Esophagus muscularis mucosa (tissue), 4 donors: ENCODE measurements at places on chromosomes 7 and 10. TPM values are rescaled to one million over a fixed set of nuclear protein-coding genes. Genes with fewer than 3 reads are reported as not detected.

- no peaks in the 10 kb centered on the region for H3K36me3 ChIP-seq
- no peak overlapping the region for H3K27ac ChIP-seq
- no peaks in the 10 kb centered on the region for H3K4me1 ChIP-seq
- DNase-seq = no peak
These were observed 73.0 kb downstream of the ANLN start for GRCh38 chr7:36462551-36463137.

The UPK3B gene
- 0.75 TPM for total RNA-seq

GRCh38 chr7:36677769-36678437 lies 46.4 kb downstream of the AOAH start:
- H3K4me1 ChIP-seq = no peaks in the 10 kb centered on the region
- DNase-seq = no peak
- H3K27ac ChIP-seq = no peak overlapping the region

DNA sequence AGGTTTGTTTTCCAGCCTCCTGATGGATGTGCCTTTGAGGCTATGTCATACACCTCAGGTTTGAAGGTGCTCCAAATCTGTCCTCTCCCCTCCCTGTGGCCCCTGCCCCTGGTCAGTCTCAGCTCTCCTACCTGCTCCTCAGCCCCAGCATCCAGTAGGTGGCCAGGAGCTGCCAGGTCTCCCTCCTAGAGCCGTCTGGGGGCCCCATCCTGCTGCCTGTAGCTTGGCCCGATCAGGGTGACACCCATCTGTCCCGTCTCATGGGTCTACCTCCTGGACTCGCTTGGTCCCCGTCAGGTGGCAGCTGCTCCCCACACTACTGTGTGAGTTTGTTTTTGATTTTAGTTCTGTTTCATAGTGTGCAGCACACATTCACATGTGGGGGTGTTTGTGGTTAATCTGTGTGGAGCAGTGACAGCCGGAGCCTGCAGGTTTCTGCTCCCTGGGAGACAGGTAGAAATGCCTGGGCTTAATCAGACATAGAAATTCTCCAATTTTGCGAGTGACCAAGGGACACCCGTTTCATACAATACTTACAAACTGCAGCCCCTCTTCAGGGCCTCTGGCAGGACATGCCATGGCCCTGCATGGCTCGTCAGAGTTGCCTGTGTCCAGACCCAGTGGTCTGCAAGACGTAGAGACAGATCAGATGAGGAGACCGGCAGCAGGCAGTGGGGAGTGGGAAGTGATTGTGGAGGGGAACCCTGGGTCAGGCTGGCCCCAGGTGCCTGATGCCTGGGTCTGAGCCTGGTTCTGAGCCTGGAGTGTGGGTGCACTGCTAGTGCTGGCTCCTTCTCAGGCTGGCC lies 17.1 kb downstream of the ADCY1 start:
- H3K27ac ChIP-seq = no peak overlapping the region
- DNase-seq = no peak
- H3K4me1 ChIP-seq = no peaks in the 10 kb centered on the region
- no peaks in the 10 kb centered on the region for H3K36me3 ChIP-seq

GRCh38 chr10:121303287-121303890 lies 294.9 kb downstream of the FGFR2 start:
- no peaks in the 10 kb centered on the region for H3K36me3 ChIP-seq
- H3K4me3 ChIP-seq = no peak overlapping the region
- no peaks in the 10 kb centered on the region for H3K4me1 ChIP-seq
- no peaks in the 10 kb centered on the region for H3K27me3 ChIP-seq
- no peak for DNase-seq
- no peak overlapping the region for H3K27ac ChIP-seq

GRCh38 chr10:116747325-116747724 lies 5.0 kb upstream of the HSPA12A start:
- no peaks in the 10 kb centered on the region for H3K36me3 ChIP-seq
- H3K4me3 ChIP-seq = no peak overlapping the region
- no peak overlapping the region for H3K27ac ChIP-seq
- peaks cover 5% of the 10 kb centered on the region for H3K4me1 ChIP-seq
- H3K27me3 ChIP-seq = no peaks in the 10 kb centered on the region

- no peak overlapping the region for H3K4me3 ChIP-seq
- no peak for DNase-seq
- peaks cover 16% of the 10 kb centered on the region for H3K36me3 ChIP-seq
These were observed 13.4 kb downstream of the NUDT1 start for GRCh38 chr7:2255145-2256139.

DNA sequence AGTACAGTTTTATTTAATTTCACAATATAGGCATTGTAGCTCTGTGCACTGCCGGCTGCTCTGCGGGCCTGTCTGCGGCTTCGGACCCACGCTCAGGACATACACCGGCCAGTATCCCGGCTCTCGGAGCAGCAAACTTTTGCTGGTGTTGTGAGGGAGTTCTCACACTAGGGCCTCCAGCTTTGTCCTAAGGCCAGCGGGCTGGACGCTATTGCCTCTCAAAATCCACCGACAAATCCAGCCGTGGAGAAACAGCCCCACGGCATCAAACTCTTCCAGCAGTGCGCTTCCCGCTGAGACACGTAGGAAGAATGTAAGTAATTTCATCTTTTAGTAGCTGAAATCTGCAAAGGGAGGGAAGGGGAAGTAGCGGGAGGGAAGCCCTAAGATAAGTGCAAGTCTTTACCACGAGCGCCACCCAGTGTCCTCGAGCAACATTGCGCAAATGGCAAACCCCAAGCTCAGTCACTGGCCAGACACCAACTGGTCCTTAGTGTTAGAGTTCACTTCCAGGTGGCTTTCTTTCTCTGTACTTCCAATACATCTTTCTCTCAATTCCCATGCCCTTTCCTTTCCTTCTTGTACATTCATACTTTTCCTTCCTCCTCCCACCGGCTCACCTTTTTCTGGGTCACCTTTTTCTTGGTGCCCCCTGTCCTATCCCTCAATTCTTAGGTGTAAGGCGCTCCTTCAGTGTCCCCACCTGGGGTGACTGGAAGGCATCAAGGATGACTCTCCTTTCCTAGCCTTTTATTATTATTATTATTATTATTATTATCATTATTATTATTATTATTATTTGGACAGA lies 3.0 kb upstream of the DLX5 start:
- no peak overlapping the region for H3K27ac ChIP-seq
- H3K4me3 ChIP-seq = peak overlapping the region; percentile 53
- H3K4me1 ChIP-seq = peaks cover 21% of the 10 kb centered on the region
- no peaks in the 10 kb centered on the region for H3K36me3 ChIP-seq

GRCh38 chr10:84344526-84344925 lies 16.1 kb downstream of the CCSER2 start:
- no peak overlapping the region for H3K27ac ChIP-seq
- H3K36me3 ChIP-seq = no peaks in the 10 kb centered on the region
- DNase-seq = no peak

DNA sequence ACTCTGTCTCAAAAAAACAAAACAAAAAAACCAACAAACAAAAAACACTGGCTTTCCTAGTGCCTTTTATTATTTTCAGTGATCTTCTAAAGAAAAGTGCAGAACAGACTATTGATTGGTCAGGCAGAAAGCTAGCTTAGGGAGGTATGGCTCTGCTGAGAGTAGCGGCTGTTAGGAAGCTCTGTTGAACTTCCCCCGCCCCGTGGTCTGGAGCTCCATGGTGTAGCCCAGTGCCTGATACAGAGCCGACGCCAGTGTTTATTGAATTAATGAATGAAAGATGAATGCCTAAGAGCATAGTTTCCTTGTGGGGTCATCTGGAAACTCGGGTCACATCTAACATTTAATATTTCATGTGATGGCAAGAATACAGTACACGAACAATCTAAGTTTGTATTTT lies 90.5 kb upstream of the ARMC3 start:
- H3K36me3 ChIP-seq = no peaks in the 10 kb centered on the region
- no peak for DNase-seq
- no peak overlapping the region for H3K27ac ChIP-seq

DNA sequence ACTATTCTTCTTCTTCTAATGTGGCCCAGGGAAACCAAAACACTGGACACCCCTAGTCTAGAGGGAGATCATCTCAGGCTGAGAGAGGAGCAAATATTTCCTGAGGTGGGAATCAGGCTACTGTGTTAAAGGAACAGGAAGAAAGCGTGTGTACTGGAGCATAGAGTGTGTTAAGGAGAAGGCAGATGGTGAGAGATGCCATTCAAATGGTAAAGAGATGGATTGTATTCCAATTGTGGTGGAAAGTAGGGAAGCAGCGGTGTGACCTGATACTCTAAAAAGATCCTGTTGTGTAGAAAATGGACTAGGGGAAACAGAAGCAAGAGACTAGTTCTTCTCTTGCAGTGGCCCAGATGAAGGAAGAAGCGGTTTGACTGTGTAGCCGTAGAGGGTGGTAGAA lies 31.2 kb downstream of the RAB18 start:
- peaks cover 33% of the 10 kb centered on the region for H3K36me3 ChIP-seq
- DNase-seq = no peak
- H3K27me3 ChIP-seq = no peaks in the 10 kb centered on the region

- no peak overlapping the region for H3K27ac ChIP-seq
- no peak for DNase-seq
- H3K36me3 ChIP-seq = no peaks in the 10 kb centered on the region
- H3K4me3 ChIP-seq = no peak overlapping the region
- H3K4me1 ChIP-seq = peaks cover 65% of the 10 kb centered on the region
These were observed 66.2 kb downstream of the SH3PXD2A start for GRCh38 chr10:103789161-103789560.

The SPDYE11 gene
- not detected for total RNA-seq

- no peak overlapping the region for H3K27ac ChIP-seq
- H3K4me1 ChIP-seq = peaks cover 31% of the 10 kb centered on the region
- no peaks in the 10 kb centered on the region for H3K36me3 ChIP-seq
- H3K4me3 ChIP-seq = no peak overlapping the region
- no peaks in the 10 kb centered on the region for H3K27me3 ChIP-seq
- DNase-seq = no peak
These were observed 145.1 kb downstream of the GNAI1 start for GRCh38 chr7:80279760-80280159.

DNA sequence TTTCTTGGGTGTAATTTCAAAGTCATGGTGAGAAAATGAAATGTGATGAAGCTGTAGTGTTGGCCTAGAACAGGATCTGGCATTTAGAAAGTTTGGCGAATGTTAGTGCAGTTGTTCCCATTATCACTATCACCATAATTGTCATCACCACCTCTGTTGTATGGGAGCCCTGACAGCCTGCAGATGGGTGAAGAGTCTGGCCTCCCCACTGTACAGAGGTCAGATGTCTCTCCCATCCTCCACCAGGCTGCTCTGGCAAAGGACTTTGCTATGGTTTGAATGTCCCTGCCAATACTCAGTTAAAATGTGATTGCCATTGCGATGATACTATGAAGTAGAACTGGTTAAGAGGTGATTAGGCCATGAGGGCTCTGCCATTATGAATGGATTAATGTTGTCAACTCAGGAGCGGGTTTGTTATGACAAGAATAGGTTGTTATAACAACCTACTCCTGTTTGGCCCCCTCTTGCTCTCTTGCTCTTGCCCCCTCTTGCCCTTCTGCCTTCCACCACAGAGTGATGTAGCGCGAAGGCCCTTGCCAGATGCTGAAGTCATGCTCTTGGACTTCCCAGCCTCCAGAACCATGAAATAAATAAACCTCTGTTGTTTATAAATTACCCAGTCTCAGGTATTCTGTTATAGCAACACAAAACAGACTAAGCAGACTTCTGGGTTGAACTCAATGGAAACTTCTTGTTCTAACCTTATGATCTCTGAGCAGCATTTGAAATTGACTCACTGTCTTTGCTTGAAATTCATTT lies 90.0 kb downstream of the GRK5 start:
- peaks cover 78% of the 10 kb centered on the region for H3K4me1 ChIP-seq
- H3K27ac ChIP-seq = peak overlapping the region; percentile 71
- H3K27me3 ChIP-seq = no peaks in the 10 kb centered on the region
- DNase-seq = no peak

The C10orf53 gene
- not detected for total RNA-seq

- no peaks in the 10 kb centered on the region for H3K27me3 ChIP-seq
- no peaks in the 10 kb centered on the region for H3K4me1 ChIP-seq
- H3K27ac ChIP-seq = no peak overlapping the region
- H3K36me3 ChIP-seq = no peaks in the 10 kb centered on the region
- no peak overlapping the region for H3K4me3 ChIP-seq
These were observed 37.9 kb upstream of the PDGFA start for GRCh38 chr7:557558-557881.

DNA sequence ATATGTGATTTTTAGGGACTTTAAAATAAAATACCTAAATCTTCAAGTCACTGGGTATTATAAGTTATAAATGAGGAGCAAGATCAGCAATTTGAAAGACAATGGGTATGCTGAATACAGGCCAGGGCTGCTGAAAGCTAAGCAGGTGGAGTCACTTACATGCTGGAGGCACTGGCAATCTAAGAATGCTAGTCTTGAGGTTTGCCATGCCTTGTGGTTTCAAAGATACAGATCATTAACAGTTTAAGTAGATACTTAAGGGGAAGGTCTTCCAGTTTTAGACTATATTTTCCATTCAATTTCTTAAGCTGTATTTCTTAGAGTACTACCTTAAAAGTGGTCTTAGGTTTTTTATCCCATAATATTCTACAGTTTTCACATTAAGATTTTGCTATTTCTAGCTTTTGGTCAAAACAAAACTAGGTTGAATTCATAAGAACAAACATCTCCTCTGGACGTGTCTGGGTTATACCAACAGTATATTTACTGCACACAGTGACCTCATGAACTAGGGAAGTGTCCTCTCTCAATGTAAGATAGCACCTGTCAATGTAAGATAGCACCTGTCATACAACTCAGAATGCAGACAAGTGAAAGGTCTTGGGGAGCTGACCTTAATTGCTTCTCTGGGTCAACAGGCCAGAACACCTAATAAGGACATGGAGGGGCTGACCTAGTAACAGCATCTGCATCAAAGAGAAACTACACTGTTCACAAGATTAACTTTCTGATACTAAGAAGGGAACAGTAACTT lies 2.0 kb downstream of the SRI start:
- H3K4me3 ChIP-seq = peak overlapping the region; percentile 98
- H3K27ac ChIP-seq = no peak overlapping the region
- peaks cover 42% of the 10 kb centered on the region for H3K36me3 ChIP-seq
- no peak for DNase-seq

DNA sequence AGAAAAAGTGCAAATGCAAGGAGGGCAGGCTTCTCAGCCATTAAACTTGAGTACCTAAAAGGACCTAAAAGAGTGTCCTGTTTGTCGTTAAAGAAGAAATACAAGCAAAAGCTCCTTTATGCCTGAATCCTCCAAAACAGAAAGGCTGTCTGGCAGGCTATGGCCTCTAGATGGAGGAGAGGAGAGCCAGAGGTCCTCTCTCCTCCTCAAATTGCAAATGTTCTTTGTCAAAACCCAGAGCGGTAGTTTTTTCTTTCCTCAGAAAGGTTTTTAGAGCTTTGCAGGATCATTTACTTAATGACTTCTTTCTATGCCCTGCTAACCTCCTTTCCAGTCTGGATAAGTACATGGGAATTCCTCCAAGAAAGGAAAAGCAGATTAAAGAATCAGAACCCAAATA lies 1.9 kb upstream of the SORCS1 start:
- no peak overlapping the region for H3K4me3 ChIP-seq
- H3K4me1 ChIP-seq = peaks cover 20% of the 10 kb centered on the region
- H3K27ac ChIP-seq = no peak overlapping the region
- no peak for DNase-seq
- H3K27me3 ChIP-seq = peaks cover 75% of the 10 kb centered on the region
